Memory B cell (primary cell): ENCODE measurements at places on chromosomes 3 and 15.

- no peak for DNase-seq
These were observed 573.4 kb downstream of the NAALADL2 start for GRCh38 chr3:175432376-175433025.

DNA sequence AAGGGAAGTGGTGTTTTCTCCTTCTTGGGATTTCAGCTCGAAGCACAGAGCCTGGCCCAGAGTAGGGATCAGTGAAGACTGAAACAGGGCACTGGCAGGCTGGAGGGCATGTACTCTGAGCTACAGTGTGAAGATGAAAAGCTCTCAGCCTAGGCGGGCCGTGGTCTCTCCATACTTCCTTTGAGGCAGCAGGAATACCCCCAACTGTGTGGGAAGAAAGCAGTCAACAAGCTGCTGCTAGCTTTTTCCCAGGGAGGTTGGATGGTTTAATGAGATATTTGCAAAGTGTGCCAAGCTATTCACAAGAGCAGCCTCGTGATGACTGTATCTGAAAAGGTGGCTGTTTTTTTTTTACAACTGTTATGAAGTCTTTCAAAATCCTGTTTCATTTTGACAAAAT, 47.2 kb downstream of the NMNAT3 start:
- no peak for DNase-seq

GRCh38 chr15:96234109-96234892, 96.2 kb upstream of the NR2F2 start:
- no peak for DNase-seq

DNA sequence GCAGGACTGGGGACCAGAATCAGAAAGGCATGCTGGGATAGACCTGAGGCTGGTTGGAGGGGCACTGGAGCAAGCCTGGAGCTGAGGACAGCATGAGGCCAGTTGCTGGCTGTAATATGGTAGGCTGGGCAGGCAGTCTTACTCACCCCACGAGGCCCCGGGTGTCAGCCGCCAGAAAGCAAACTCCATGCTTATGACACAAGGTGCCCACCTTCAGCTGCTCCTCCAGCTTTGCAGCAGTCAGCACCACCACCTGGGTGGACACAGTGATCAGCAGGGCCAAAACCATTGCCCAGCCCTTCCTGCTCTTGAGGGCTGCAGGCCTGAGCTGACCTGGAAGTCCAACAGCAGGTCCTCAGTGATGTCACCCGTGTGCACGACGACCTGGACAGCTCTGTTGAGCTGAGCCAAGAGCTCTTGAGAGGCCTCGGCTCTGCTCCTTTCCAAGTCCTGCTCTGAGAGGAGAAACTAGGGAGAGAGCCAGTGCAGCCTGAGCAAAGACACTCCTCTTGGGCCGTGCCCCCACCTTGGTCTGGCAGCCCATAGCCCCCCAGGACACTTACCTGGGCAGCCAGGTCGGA, 747 bp downstream of the UBA7 start:
- DNase-seq: no peak

GRCh38 chr3:74845081-74845480, 230.6 kb upstream of the CNTN3 start:
- no peak for DNase-seq

GRCh38 chr3:16079519-16079918, 95.0 kb upstream of the GALNT15 start:
- no peak for DNase-seq

DNA sequence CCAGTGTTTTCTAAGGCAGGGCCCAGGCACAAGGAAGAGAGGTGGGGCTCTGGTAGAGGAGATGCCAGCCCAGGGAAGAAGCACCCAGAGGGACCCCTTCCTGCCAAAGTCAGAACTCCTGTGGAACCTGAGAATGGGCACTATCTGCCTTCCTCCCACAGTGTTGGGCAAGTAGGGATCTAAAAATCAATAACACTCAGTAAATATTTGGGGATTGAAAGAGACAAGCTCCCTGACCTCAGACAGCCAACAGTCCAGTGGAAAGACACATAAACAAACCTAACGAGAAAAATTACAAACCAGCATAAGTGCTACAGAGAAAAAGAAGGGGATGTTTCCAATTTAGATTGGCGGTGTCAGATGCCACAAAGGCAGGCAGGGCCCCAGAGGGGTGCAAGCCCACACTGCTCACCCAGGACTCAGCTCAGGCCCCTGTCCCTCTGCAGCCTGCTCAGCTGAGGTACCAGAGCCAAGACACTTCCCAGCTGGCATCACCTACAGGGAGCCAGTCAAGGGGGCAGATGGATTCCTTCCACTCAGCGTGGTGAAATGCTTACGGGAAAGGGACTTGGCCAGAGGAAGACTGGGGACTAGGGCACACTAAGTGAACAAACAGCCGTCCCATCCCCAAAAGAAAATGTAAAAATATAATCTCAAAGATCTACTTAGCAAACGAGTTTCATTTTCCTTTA, 15.9 kb downstream of the ADCY5 start:
- no peak for DNase-seq

GRCh38 chr3:156581954-156582353, 27.0 kb upstream of the SSR3 start:
- no peak for DNase-seq

DNA sequence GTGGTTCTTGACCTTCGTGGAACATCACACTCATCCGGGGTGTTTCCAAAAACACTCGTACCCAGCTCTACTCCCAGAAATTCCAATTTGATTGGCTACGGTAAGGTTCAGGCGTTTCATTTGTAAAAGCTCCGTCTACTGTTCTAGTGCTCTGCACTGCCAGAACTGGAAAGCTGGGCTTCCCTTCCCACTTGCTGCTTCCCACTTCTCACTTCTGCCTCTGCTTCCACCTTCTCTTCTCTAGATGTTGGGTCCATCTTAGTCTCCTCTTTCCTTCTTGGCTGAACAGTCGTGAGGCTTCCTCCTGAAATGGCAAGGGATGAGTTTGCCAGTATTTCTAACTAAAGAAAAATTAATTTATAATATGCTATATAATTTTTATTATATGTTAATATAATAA, 29.8 kb upstream of the RHCG start:
- no peak for DNase-seq

- no peak for DNase-seq
These were observed 155.1 kb downstream of the MAGI1 start for GRCh38 chr3:65883613-65884012.

GRCh38 chr3:94909726-94910125, 846.9 kb downstream of the NSUN3 start:
- no peak for DNase-seq

GRCh38 chr15:79834495-79834894, 62.3 kb downstream of the MTHFS start:
- no peak for DNase-seq

GRCh38 chr3:153285194-153285641, 123.2 kb downstream of the RAP2B start:
- no peak for DNase-seq

DNA sequence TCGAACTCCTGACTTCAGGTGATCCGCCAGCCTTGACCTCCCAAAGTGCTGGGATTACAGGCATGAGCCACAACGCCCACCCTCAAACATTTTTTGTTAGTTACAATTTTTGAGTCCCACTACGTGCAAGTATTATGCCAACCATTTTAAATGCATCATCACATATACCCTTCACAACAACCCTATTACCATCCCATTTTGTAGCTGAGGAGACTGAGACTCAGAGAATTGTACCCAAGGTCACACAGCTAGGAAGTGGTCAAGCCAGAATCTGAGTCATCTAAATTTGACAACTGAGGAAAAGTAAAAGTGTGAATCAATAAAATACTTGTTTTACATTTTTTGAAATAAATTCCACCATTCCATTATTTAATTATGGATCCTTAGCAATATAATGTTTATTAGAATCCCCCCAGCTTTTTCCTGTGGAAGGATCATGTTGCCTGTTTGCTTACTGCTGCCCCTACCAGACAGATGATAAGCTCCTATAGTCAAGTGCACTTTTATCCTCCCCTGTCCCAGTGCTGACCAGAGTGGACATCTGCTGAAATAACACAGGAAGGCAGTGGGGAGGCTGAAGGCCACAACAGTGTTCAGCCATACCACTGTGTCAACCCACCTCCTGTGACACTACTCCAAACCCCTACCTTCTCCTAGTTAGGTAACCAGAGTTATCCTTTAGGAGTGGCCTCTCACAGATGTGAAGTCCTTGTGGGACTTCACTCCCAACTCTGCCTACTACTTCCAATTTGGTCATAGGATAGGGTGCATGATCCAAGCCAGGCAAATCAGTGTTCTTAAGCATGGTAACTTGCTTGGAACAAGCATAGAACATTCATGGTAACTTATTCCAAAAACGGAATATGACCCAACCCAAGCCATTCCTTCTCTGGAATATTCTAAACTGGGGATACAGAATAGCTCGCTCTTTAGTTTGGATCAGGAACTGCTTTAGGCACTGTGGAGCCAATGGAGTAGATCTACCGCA, 28.1 kb downstream of the PRKAR2A start:
- DNase-seq: no peak

DNA sequence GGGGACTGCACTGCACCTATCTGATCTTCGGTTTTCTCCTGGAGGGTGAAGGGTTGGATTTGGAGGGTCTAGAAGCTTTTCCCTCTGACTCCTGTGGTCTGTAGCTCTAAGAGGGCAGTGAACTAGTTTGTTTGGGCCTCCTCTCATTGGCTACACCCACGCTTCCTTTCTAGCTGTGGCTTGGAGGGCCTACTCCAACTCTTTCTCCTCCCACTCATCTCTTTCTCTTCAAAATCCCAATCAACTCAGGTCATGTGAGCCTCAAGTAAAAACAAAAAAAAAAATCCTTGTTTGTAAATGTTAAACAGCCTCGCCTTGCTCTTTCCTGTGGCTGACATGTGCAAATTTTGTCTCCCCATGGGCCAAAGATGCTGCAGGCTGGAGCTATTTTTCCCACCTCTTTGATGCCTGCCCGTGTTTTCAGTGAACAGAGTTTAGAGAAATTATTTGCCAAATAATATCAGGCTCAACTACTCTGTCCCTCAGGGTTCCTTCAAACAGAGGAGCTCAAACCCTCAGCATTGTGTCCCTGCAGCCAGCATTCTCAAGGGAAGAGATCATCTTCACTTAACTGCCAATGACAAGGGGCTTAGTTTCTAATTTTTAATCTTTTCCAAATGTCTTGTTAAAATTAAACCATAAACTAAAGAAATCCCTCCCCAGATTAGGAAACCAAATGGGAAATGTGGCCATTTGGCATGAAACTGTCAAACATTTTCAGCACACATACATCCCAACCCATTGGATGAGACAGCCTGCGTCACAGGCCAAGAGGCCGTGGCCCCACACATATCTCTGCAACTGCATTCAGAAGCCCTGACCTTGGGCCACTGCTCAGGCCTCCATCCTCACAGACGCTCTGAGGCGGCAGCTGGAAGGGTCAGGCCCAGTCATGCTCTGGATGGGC, 114.8 kb upstream of the THBS1 start:
- DNase-seq: no peak

DNA sequence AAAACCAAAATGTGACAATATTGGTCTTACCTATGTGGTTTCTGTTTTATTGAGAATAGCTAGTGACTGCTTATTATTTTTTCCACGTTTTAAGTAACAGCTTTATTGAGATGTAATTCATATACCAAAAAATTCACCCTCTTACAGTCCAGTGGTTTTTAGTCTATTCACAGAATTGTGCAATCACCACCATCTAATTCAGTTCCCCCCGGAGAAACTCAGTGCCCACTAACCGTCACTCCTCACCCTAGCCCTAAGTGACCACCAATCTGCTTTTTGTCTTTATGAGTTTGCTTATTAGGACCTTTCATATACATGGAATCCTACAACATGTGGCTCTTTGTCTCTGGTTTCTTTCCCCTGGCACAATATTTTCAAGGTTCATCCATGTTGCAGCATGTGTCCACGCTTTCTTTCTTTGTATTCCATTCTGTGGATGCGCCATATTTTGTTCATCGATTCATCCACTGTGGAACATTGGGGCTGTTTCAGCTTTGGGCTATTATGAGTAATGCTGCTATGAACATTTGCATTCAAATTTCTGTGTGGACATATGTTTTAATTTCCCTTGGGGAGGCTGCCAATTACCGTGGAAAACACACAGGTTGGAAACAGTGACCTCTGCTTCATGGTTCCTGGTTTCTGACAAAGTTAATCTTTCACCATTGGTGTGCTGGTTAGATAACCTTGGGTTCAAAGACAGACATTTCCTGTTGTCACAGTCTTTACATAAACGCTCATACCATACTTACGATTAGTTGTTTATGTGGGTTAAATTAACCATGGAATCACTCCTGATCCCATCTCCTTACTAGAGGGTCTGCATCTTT, 3.2 kb upstream of the BCL2L10 start:
- no peak for DNase-seq
